ENCODE measurements at places on chromosomes 13 and 19.

- no peak for DNase-seq
Observed at GRCh38 chr13:59522652-59523051, 641.1 kb downstream of the DIAPH3 start.

DNA sequence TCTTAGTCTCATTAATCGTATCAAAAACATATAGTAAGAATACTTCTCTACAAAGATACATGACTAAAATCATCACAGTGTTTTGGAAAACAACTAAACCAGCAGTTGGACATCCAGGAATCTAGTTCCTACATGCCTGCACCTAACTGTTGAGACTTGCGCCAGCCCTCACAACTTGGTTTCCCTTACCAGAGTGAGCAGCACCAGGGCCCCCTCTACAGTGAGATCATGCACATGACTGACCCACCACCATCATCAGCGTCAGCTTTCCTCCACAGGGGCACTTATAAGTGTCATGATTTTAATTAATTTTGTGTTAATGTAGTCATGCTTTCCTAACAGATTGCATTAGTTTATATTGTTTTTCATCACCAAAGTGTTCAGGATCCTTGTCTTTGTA lies 1322.0 kb downstream of the EFNB2 start:
- DNase-seq, result no peak

DNA sequence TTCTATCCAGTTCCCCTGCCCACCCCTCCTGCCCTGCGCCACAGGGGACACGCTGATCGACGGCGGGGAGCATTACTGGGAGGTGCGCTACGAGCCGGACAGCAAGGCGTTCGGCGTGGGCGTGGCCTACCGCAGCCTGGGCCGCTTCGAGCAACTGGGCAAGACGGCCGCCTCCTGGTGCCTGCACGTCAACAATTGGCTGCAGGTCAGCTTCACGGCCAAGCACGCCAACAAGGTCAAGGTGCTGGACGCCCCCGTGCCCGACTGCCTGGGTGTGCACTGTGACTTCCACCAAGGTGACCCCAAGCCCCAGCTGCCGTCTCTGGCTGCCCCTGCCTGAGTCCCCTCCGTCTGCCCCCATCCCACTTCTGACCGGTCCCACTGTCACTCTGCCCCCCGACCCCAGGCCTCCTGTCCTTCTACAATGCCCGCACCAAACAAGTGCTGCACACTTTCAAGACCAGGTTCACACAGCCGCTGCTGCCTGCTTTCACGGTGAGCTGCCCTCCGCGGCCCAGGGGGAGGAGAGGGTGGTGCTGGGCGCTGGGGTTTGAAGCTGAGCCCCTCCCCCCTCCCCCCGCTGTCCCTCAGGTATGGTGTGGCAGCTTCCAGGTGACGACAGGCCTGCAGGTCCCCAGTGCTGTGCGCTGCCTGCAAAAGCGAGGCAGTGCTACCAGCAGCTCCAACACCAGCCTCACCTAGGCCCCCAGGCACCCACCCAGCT lies 15.5 kb downstream of the STAP2 start:
- DNase-seq, result peak; percentile 11

GRCh38 chr19:18044825-18045304 lies 36.9 kb downstream of the ARRDC2 start:
- no peak for DNase-seq

DNA sequence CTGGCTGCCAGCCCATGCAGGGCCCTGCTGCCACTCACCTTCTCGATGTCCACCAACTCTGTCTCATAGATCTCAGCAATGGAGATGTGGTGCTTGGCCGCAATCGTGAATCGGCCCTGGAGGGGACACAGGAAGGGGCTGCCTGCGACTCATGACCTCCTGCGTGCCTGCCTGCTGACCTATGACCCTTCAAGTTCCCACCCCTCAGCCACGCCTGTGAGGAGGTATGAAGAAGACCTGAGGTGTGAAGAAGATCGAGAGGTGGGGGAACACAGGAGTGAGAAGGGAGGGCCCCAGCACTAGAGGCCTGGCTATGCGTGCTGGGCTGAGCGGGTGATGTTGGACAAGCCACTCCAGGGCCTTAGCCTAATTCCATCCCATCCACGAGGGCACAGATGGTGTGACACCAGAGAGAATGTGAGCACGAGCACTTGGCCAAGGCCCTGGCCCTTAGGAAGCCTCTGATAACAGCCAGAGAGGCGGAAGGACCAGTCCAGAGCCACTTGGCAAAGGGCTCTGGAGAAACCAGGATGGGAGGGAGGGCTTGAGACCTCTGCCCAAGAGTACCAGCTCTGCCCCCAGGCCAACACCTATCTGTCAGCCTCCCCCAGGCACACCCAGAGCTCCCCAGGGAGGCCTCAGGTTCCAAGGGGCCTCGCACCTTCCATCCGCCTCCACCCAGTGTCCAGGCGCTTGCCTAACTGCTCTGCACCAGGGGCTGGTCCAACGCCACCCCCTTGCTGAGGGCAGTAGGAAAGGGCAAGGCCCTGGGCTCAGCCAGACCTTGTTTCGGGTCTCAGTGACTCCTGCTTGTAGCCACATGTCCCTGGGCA lies 9.6 kb upstream of the KPTN start:
- no peak for DNase-seq
